KBM-7 (cell line): ENCODE measurements at places on chromosomes 3 and 15.

GRCh38 chr15:91508633-91509032 is 344.9 kb upstream of the SLCO3A1 start:
- no peak for DNase-seq

GRCh38 chr15:86591994-86592735 is 512.5 kb downstream of the AGBL1 start:
- no peak for DNase-seq

- no peak for DNase-seq
Measured at GRCh38 chr3:138912237-138912636, 34.7 kb downstream of the FOXL2 start.

DNA sequence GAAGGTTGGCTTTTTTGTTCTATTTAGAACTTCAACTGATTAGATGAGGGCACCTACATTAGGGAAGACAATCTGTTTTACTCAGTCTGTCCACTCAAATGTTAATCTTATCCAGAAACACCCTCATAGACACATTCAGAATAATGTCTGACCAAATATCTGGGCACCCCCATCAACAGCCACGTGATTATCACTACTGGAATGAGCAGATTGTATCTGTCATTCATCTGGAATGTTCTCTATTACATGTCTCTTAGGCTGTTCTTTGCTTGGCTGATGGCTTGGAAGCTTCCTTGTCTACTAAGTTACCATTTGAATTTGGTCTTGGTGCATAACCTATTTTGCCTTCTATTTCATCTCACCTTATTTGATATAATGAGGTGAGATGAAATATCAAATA is 15.7 kb upstream of the LRRC58 start:
- DNase-seq: no peak

- DNase-seq: no peak
Measured at GRCh38 chr15:92502930-92503857, 109.5 kb downstream of the ST8SIA2 start.

GRCh38 chr3:37852097-37852496 is 9.6 kb upstream of the CTDSPL start:
- no peak for DNase-seq

DNA sequence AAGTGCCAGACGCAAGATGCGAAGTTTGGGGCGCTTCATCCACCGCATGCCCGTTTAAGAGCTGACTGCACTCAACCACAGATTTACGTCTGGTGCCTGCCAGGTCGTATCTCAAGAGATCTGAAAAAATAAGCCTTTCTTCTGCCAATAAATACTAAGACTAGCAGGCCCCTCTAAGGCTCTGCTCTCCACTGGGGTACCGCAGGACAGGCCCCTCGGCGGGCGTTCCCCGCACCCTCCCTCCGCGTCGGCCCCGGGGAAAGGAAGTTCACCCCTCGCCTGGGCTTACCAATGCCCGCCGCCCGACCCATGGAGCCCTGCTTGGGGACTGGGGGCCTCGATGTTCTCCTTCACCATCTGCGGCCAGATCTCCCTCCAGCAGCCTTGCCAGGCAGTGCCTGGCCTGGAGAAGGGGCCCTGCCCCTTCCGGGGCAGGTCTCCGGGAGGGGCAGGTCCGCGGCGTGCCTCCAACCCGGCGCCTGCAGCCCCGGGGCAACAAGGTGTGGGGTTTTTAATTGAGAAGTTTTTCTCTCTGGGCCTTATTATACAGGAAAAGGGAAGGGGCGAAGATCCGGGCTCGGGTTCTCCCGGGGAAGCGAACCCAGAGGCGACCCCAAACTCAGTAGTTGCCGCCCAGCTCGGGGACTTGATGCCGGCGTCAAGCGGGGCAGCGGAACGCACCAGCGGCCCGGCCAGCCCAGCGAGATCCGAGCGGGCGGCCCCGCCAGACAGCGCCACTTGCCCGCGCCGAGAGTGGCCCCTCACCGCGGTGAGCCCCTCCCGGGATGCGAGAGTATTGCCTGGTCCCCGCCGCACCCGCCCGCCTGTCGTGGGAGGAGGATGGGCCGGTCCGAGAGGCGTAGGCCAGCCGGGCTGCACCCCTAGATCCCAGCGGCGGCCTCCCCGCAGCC is 735 bp downstream of the GOLGA8B start:
- peak; percentile 68 for DNase-seq

DNA sequence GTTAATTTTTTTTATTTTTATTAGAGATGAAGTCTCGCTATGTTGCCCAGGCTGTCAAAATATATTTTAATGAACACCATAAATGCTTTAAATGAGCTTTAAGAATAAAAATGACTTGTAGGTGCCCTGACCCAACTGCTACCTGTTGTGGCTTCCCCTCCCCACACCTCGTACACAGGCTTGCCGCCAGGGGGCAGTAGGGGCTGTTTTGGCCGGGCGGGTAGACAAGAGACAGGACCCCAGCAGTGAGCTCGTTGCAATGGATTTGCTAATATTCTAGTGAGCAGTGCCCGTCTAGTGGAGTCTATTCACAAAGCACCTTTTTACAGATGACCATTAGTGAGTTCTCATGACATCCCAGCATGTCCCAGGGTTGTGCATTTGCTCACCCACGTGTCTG is 418.1 kb downstream of the OCA2 start:
- DNase-seq: peak; percentile 53

GRCh38 chr3:39013289-39013688 is 38.5 kb downstream of the SCN11A start:
- DNase-seq: peak; percentile 33

DNA sequence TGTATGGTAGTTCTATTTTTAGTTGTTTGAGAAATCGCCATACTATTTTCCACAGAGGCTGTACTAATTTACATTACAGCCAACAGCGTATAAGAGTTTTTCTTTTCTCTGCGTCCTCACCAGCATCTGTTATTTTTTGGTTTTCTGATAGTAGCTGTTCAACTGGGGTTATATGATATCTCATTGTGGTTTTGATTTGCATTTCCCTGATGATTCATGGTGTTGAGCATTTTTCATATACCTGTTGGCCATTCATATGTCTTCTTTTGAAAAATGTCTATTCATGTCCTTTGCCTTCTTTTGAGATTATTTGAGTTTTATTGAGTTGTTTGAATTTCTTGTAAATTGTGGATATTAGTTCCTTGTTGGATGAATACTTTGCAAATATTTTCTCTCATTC is 114.6 kb downstream of the LRRK1 start:
- DNase-seq: no peak

GRCh38 chr3:56468184-56469106 is at the start of gene ERC2:
Gene ERC2 (minus strand): TSS chr3:56468467.
- peak; percentile 24 for DNase-seq

GRCh38 chr3:73839032-73839431 is 214.3 kb upstream of the PDZRN3 start:
- DNase-seq: no peak

- no peak for DNase-seq
Measured at GRCh38 chr3:9803494-9803893, 6.6 kb upstream of the TTLL3 start.

GRCh38 chr15:77034695-77035489 is 36.0 kb downstream of the TSPAN3 start:
- peak; percentile 54 for DNase-seq

- DNase-seq: no peak
Measured at GRCh38 chr3:13460341-13460736, 19.8 kb upstream of the HDAC11 start.

GRCh38 chr15:94327356-94327936 is 96.1 kb downstream of the MCTP2 start:
- peak; percentile 56 for DNase-seq

GRCh38 chr3:174322789-174323188 is 536.3 kb upstream of the NAALADL2 start:
- DNase-seq: no peak

- no peak for DNase-seq
Measured at GRCh38 chr3:54696313-54696712, 231.5 kb downstream of the LRTM1 start.

DNA sequence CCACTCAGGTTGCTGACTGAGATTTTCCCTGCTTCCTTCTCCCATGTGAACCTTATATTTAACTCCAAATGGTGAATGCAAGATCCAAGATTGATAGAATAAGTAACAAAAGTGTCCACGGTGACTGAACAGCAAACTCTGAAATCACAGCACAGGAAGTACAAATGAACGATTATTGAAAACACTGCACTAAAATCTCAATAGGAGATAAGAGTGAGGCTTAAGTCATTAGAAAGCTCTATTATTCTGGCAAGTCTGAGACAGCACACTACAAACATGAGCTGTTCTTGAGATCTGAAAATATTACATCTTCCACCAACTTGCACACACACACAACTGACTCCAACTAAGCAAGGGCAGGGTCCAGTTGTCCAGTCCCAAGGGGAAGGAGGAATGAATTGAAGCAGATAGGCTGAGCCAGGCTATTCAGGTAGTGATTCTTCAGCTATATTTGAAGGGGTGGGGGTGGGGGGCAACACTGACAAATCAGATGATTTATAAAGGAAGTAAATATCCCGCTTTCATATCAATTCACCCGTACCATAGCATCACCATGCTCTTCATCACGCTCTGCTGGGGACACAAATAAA is 2.9 kb downstream of the ZNF385D start:
- DNase-seq: no peak

- DNase-seq: peak; percentile 65
Measured at GRCh38 chr15:69722924-69723323, 270.3 kb downstream of the RPLP1 start.

DNA sequence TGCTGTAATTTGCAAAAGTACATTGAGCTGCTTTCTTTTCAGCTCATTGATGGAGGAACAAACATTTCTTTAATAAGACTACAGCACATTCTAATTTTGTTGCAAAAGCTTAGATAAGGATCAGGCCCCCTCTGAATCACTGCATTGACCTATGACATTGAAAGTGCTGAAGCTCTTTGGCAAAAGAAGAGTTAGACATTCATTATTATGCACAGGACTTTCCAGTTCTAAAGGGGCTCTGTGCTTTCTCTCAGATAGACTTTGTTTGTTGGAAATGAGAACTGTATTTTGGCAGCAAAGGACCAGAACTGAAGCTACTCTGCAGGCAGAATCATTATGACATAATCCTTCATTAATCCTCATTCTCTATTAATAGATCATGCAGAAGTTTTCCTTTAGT is 252.9 kb upstream of the SOX2 start:
- DNase-seq: no peak

GRCh38 chr3:42194943-42195510 is 71.0 kb downstream of the CCK start:
- no peak for DNase-seq

- DNase-seq: no peak
Measured at GRCh38 chr3:186383026-186383993, 21.3 kb upstream of the DGKG start.

GRCh38 chr15:60801395-60801794 is 322.5 kb upstream of the ICE2 start:
- DNase-seq: no peak

- no peak for DNase-seq
Measured at GRCh38 chr3:175413926-175414325, 554.8 kb downstream of the NAALADL2 start.

- no peak for DNase-seq
Measured at GRCh38 chr3:44400771-44401170, 62.2 kb downstream of the TCAIM start.

- DNase-seq: no peak
Measured at GRCh38 chr3:176927706-176928581, 269.3 kb downstream of the TBL1XR1 start.

GRCh38 chr15:80152180-80152895 is 461 bp upstream of the FAH start:
- DNase-seq: peak; percentile 85

- no peak for DNase-seq
Measured at GRCh38 chr3:64908251-64908685, 220.5 kb upstream of the ADAMTS9 start.

DNA sequence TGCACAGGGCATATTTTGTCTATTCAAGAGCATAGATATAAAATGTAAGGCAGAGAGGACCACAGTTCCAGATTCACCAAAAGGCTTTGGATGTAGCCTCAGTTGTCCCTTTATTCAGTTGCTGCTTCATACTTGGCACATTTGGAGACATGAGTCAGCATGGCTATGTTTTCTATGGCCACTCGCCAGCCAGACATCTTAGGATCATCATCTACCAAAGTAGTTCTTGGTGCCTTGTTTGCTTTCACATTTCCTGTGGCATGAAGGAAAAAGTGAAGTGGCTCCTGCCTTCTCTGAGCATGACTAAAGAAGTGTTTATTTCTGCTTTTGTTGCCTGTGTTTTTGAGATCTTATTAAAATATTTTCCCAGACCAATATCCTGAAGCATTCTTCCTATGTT is 7.2 kb downstream of the SUSD5 start:
- DNase-seq: no peak

DNA sequence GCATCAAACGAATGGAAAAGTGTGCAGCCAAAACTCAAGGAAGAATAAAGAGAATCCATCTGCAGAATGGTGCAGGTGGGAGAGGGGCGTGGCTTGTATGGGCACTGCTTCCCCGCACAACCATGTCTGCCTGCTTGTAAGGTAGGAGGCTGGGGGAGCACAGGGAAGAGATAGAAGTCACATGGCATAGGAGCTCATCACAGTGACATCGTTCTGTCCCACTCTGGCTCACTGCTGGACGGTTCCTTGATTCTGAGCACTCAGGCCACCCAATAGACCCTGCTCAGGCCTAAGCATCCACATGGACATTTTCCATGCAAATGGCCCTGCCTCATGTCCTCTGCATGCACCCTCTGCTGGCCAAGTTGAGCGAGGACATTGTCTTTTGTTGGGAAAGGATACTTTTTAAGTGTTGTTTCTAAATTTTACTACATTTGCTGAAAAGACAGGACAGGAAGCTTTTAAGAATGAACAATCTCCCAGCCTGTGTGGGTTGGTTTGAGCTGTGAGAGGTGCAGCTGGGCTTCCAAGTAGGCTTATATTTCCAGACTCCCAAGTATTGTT is 3.1 kb downstream of the MYLK start:
- peak; percentile 38 for DNase-seq

DNA sequence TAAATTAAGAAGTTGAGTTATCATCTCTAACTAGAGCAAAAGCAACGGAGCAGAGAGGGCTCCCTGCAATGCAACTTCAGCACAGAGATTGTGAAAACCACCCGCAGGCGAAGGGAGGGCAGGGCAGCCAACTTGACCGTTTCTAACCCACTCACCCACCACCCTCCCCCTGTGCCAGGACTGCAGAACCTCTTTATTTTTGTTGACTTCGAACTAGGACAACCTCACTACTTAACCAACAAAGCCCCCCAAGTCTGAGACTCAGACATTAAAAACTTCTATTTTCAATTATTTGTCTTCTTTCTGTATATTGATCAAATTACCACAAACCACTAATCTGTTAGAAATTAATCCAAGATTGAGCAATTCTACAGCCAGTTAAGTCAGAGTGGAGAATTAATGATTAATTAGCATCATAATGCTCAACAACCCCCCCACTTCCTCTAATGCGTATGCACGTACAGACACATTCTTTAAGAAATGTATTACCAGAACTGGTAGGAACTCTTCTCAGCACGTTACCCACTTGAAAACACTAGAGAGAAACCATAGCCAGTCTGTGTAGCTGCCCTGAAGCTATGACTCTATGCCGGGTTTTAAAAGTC is 2.0 kb downstream of the MGLL start:
- no peak for DNase-seq

- peak; percentile 76 for DNase-seq
Measured at GRCh38 chr3:194194051-194194756, 58.3 kb downstream of the HES1 start.

DNA sequence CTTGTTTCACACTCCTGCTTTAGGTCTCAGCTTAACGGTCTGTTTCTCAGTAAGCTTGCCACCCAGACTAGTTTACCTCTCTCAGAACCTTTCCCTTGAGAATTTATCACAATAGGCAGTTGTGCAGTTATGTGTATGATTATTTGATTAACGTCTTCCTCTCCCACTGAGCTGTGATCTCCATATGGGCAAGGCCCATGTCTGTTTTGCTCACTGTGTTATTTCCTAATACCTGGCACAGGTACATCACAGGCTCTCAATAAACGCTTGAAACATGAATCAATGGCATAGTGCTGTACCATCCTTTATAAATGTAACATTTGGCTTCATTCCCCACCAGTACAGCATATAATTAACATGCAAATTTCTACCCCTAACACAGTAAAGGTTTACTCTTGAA is 29.1 kb upstream of the RARRES1 start:
- DNase-seq: no peak
